ENCODE measurements at places on chromosomes 5 and 9. TPM values are rescaled to one million over a fixed set of nuclear protein-coding genes. Genes with fewer than 3 reads are reported as not detected.

Gene ACOT12
- polyA plus RNA-seq = 0.78 TPM

Gene NTNG2
- 0.33 TPM for polyA plus RNA-seq

Gene RANBP3L
- 8.1 TPM for polyA plus RNA-seq

Gene ZNF483
- 4.9 TPM for polyA plus RNA-seq

Gene SYK
- polyA plus RNA-seq = 9.1 TPM

Gene C5orf46
- not detected for polyA plus RNA-seq

Gene PCDHB4
- 2.4 TPM for polyA plus RNA-seq

Gene TXNDC8
- not detected for polyA plus RNA-seq

Gene CMYA5
- polyA plus RNA-seq = 19.1 TPM

Gene ANKRD34B
- polyA plus RNA-seq = 0.29 TPM

Gene ZNF79
- polyA plus RNA-seq = 6.6 TPM

Gene CNTNAP3
- polyA plus RNA-seq = 3.0 TPM

Gene MEGF10
- 0.76 TPM for polyA plus RNA-seq

Gene CDKN2A
- not detected for polyA plus RNA-seq

Gene PCDHGA3
- polyA plus RNA-seq = 2.6 TPM

Gene TCOF1
- polyA plus RNA-seq = 20.0 TPM

Gene CDC20B
- polyA plus RNA-seq = 0.82 TPM

Gene MARCOL
- polyA plus RNA-seq = not detected

Gene KCNT1
- polyA plus RNA-seq = 0.20 TPM

Gene FGFR4
- polyA plus RNA-seq = 2.5 TPM

Gene SURF4
- 180 TPM for polyA plus RNA-seq

Gene DAPK1
- polyA plus RNA-seq = 80.1 TPM

Gene KIF20A
- 47.9 TPM for polyA plus RNA-seq

Gene PRSS3
- 0.96 TPM for polyA plus RNA-seq
